ENCODE measurements at places on chromosomes 6 and 20.

DNA sequence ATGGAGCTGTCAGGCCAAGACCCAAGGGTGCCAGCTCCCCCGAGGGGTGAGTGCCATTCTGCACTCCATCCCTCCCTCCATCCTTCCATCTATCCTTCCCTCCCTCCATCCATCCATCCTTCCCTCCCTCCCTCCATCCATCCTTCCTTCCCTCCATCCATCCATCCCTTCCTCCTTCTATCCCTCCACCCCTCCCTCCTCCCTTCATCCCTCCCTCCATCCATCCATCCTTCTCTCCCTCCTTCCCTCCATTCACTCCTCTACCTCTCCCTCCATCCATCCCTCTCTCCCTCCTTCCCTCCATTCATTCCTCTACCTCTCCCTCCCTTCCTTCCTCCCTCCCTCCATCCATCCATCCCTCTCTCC is 41.3 kb upstream of the MRGBP start:
- DNase-seq = no peak

GRCh38 chr20:39394461-39394860 is 432.3 kb downstream of the DHX35 start:
- no peak for DNase-seq

DNA sequence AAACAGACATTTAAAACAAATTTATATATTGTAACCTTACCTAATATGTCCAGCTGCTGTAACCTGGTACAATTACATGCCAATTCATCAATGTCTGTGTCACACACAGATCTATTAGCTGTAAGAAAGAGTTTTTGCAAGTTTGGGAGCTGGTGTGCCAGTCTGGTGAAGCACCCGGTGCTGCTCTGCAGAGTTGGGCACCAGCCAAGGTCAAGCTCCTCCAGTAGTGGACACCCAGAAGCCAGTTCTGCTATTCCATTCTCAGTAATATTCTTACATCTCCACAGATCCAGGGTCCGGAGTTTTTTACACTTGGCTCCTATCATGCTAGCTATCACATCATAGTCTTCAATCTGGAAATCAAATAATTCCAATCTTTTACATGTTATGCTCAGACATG is 41.0 kb downstream of the POU3F2 start:
- DNase-seq = no peak

- peak; percentile 20 for DNase-seq
Observed at GRCh38 chr20:36541227-36541767, at the start of gene MYL9. TSS of gene MYL9 (plus strand) at chr20:36541519. CDS start at chr20:36544885, 3,366 bp downstream.

DNA sequence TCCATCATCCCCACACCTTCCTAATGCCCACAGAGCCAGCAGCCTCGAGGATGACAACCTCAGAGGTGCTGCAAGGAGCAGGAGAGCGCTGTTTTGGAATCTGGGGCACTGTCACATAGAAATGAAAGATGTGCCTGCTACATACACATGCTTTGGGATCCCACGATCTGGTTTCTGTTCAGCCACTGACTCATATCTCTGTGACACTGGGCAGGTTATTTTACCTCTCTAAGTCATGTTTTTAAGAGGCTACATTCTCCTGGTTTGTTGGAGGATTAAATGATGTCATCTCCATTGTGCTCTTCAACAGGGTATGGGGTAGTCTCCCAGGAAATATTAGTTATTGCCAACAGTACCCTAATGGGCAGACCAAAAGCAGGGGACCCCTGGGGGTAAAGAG is 32.6 kb upstream of the TAB2 start:
- peak; percentile 11 for DNase-seq

GRCh38 chr20:59421089-59421488 is 120.7 kb downstream of the EDN3 start:
- no peak for DNase-seq

DNA sequence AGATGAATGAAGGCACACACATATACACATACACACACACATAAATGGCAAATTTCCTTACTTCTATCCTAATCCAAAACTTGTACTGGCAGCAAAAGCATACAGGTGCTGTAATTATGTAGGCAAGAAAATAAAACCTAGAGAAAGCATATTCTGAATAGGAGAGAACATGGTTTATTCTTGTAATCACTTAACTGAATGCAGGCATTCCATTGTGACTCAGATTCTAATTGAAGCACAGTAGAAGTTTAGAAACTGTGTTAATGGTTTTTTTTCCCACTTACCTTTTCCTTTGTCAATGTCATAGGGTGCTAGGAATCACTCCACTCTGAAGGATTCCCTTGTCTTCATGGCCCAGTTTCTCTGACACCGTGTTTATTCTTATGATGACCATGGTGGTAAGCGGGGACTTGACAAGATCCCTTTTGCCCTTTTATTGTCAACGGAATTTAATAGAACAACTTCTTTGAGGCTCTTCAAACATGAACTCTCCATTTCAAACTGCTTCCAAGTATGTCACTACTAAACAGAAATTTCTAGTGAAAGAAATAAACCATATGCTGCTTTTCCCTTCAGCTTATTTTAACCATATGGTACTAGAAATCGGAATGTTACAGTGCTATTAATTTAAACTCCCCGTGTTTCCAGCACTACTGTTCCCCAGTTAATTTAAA is 164.2 kb downstream of the OGFRL1 start:
- no peak for DNase-seq

DNA sequence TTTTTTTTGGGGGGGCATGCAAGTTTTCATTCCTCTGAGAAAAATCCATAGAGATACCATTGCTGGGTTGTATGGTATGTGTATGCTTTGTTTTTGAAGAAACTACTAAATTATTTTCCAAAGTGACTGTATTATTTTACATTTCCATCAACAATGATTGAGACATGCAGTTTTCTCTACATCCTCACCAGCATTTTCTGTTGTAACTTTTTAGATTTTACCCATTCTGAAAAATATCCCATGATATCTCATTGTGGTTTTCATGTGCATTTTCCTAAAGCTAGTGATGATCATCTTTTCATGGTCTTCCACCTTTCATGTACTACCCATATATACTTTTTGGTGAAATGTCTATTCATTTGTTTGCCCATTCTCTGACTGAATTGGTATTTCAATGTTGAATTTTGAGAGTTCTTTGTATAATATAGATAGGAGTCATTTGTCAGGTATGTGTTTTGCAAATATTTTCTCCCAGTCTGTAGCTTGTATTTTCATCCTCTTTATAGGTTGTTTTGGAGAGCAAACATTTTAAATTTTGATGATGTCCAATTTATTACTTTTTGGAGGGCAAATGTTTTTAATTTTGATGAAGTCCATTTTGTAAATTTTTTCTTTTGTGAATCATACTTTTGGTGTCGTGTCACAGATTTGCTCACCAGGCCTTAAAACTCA is 827.5 kb upstream of the CITED2 start:
- DNase-seq = no peak

Measured in stimulated activated CD4-positive, alpha-beta T cell treated with anti-CD3 and anti-CD28 coated beads, Interleukin-2, amount 100 ng/mL, for 24 hours (primary cell).